ENCODE measurements at places on chromosomes 1 and 21. TPM values are rescaled to one million over a fixed set of nuclear protein-coding genes. Genes with fewer than 3 reads are reported as not detected.

- H3K27me3 ChIP-seq: no peaks in the 10 kb centered on the region
- no peak overlapping the region for H3K4me3 ChIP-seq
- H3K27ac ChIP-seq: no peak overlapping the region
Measured at GRCh38 chr1:27713139-27713725, 12.5 kb upstream of the FAM76A start.

GRCh38 chr1:18819986-18820790 is 39.3 kb downstream of the TAS1R2 start:
- peaks cover 3% of the 10 kb centered on the region for H3K4me1 ChIP-seq
- peaks cover 19% of the 10 kb centered on the region for H3K27me3 ChIP-seq
- DNase-seq: no peak
- H3K36me3 ChIP-seq: no peaks in the 10 kb centered on the region
- H3K4me3 ChIP-seq: no peak overlapping the region
- H3K27ac ChIP-seq: no peak overlapping the region

GRCh38 chr21:45255381-45256020 is 32.2 kb downstream of the POFUT2 start:
- no peak overlapping the region for H3K4me3 ChIP-seq
- peak; percentile 45 for DNase-seq
- H3K27ac ChIP-seq: no peak overlapping the region
- H3K36me3 ChIP-seq: no peaks in the 10 kb centered on the region
- peaks cover 5% of the 10 kb centered on the region for H3K4me1 ChIP-seq

GRCh38 chr1:208058267-208058666 is 147.3 kb upstream of the CD34 start:
- no peak overlapping the region for H3K4me3 ChIP-seq
- DNase-seq: no peak
- H3K27me3 ChIP-seq: no peaks in the 10 kb centered on the region
- no peak overlapping the region for H3K27ac ChIP-seq
- no peaks in the 10 kb centered on the region for H3K36me3 ChIP-seq

DNA sequence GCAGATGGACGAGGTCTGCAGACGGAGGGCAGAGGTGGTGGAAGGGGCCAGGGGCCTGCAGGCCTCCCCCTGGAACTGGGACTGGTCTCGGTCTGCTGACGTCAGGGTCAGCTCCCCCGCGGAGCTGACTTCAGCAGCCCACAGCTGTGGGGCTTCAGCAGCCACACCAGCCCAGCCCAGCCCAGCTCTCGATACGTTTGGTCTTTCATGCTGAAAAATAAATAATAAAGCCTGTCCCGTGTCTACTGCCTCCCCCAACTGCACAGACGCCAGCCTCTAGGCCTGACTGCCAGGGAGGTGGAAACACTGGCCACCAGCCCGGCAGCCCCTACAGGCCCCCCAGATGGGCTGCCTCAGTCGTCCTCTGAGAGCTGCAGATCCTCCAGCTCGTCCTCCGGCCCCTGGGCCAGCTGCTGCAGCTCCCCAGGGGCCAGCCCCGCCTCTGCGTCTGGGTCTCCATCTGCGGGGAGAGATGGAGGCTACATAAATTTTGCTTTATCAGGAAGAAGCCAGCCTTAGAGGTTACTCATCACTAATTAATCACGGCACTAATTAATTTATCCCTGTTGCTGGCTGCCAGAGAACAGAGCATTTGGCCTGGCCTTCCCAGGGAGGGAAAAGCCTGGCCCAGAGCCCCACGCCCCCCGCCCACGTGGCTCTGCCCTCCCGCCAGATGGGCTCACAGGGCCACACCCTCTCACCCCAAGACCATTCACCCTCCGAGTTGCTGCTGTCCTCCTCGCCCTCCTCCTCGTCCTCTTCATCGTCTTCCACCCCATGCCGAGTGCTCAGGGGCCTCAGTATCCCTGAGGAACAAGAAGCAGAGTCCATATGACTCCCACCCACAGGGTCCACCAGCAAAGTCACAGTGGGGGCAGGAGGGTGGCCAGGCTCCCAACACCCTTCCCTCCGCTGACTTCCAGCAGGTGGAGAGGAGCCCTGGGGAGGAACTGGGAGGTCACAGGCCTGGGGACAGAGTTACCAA is 14.4 kb downstream of the NOC2L start:
- DNase-seq: no peak
- peaks cover 11% of the 10 kb centered on the region for H3K36me3 ChIP-seq
- no peak overlapping the region for H3K27ac ChIP-seq
- H3K4me3 ChIP-seq: no peak overlapping the region
- peaks cover 27% of the 10 kb centered on the region for H3K4me1 ChIP-seq

DNA sequence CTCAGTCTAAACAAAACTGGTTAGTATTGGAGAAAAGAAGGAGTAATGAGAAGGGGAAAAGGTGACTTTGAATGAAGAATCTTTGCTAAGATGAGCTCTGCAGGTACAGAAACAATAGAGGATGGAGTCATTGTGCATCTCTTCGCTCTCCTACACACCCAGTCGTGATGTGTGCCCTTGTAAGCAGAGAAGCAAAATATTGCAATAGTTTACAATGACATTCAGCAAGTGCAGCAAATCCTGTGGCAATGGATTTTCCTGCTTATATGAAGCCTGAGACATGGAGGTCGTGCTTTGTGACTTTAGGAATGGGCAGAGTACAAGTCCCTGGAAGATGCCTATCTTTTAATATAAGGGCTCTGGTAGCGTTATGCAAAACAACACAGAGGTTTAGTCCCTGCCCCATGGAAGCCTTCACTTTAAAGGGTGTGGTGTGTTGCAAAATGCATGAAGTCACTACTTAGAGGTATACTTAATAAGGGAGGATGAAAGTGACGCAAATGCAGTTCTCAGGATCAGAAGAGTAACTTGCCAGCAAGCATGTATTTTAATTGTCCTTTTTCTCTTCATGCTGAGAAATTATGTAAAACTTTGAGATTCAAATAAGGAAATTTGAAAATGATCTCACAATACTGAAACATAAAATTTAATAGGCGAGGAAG is 88.0 kb upstream of the IVNS1ABP start:
- H3K4me3 ChIP-seq: no peak overlapping the region
- H3K36me3 ChIP-seq: no peaks in the 10 kb centered on the region
- H3K4me1 ChIP-seq: peaks cover 10% of the 10 kb centered on the region
- DNase-seq: no peak
- no peaks in the 10 kb centered on the region for H3K27me3 ChIP-seq

DNA sequence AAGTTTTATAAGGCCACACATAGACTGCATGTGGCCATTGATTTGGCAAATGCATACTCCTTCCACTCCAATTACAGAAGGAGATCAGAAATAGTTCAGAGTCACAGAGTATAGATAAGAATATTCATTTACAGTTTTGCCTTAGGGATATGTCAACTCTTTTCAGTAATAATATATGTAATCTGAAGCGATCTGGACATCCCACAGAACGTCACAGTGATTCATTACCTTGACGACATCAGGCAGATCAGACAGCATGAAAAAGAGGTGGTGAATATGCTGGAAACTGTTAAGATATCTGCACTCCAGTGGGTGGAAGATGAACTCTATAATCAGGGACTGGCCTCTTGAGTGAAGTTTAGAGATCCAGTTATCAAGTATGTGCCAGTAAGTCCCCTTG is 240.4 kb downstream of the DPYD start:
- no peak overlapping the region for H3K4me3 ChIP-seq
- H3K27ac ChIP-seq: no peak overlapping the region
- no peaks in the 10 kb centered on the region for H3K4me1 ChIP-seq
- no peaks in the 10 kb centered on the region for H3K27me3 ChIP-seq
- no peaks in the 10 kb centered on the region for H3K36me3 ChIP-seq

DNA sequence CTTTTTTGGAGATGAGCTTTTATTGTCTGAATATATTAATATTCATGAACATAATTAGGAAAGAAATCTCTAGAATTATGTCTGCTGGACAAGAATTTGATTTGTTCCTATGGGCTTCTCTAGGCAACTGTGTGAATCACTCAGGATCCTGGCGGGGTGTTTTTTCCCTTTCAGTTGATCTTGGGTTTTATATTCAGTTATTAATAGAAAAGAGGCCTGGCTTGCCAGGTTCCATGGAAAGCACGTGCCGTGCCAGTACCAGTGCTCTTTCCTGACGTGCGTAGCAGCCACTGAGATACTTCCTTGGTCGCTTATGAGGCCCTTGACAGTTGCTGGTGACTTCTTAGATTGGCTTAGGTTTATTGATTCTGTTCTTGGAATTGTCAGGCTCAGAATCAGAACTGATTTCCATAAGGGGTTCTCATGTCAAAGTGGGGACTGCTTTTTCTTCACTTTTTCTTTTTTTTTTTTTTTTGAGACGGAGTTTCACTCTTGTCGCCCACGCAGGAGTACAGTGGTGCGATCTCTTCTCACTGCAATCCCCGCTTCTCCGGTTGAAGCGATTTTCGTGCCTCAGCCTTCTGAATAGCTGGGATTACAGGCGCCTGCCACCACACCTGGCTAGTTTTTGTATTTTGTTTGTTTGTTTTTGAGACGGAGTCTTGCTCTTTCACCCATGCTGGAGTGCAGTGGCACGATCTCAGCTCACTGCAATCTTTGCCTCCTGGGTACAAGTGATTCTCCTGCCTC is 48.7 kb upstream of the KIF1B start:
- no peaks in the 10 kb centered on the region for H3K4me1 ChIP-seq
- no peak overlapping the region for H3K4me3 ChIP-seq
- H3K27ac ChIP-seq: no peak overlapping the region
- DNase-seq: no peak

GRCh38 chr1:63651161-63651701 is 58.0 kb downstream of the PGM1 start:
- no peak overlapping the region for H3K27ac ChIP-seq
- no peak overlapping the region for H3K4me3 ChIP-seq
- H3K4me1 ChIP-seq: no peaks in the 10 kb centered on the region
- no peaks in the 10 kb centered on the region for H3K27me3 ChIP-seq
- DNase-seq: no peak

DNA sequence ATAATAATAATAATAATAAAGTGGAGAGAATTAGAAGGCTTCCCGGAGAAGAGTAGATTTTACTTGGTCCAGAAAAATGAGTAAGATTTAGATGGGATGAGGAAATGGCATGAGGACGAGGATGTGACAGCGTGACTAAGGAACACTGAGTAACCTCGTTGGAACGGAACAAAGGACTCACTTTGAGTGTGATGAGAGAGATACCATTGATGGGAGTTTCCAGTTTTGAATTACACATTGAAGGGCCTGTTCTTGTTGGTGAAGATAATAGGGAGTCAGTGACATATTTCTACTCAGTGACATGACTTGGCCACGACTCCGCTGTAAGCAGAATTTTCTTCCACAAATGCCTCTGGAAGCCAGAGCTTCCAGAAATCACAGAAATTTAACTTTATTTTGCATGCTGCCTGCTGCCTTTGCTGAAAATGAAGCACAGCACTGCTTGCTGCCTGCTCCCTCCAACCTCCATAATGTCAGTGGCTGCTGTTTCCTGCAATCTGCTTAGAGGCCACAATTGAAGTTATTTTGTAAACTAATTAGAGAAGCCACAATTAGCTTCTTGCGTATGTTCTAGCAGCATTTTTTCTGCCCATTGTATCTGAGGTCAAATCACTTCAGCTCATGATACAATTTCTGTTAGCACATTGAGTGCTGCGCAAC is 33.7 kb upstream of the FBXO28 start:
- no peaks in the 10 kb centered on the region for H3K27me3 ChIP-seq
- H3K4me1 ChIP-seq: no peaks in the 10 kb centered on the region
- H3K36me3 ChIP-seq: no peaks in the 10 kb centered on the region
- no peak overlapping the region for H3K4me3 ChIP-seq
- no peak overlapping the region for H3K27ac ChIP-seq
- no peak for DNase-seq

- peaks cover 51% of the 10 kb centered on the region for H3K4me1 ChIP-seq
- H3K27me3 ChIP-seq: no peaks in the 10 kb centered on the region
- H3K36me3 ChIP-seq: no peaks in the 10 kb centered on the region
- no peak for DNase-seq
Measured at GRCh38 chr1:2275796-2276536, 47.8 kb downstream of the SKI start.

GRCh38 chr1:27570356-27570755 is 33.6 kb downstream of the AHDC1 start:
- H3K36me3 ChIP-seq: no peaks in the 10 kb centered on the region
- H3K27me3 ChIP-seq: no peaks in the 10 kb centered on the region
- no peak for DNase-seq
- no peak overlapping the region for H3K4me3 ChIP-seq
- peak overlapping the region; percentile 41 for H3K27ac ChIP-seq
- peaks cover 66% of the 10 kb centered on the region for H3K4me1 ChIP-seq

DNA sequence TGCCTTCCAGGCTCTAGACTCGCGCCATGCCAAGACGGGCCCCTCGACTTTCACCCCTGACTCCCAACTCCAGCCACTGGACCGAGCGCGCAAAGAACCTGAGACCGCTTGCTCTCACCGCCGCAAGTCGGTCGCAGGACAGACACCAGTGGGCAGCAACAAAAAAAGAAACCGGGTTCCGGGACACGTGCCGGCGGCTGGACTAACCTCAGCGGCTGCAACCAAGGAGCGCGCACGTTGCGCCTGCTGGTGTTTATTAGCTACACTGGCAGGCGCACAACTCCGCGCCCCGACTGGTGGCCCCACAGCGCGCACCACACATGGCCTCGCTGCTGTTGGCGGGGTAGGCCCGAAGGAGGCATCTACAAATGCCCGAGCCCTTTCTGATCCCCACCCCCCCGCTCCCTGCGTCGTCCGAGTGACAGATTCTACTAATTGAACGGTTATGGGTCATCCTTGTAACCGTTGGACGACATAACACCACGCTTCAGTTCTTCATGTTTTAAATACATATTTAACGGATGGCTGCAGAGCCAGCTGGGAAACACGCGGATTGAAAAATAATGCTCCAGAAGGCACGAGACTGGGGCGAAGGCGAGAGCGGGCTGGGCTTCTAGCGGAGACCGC is 2.0 kb upstream of the OLIG2 start:
- peaks cover 99% of the 10 kb centered on the region for H3K27me3 ChIP-seq
- peaks cover 21% of the 10 kb centered on the region for H3K4me1 ChIP-seq
- H3K4me3 ChIP-seq: peak overlapping the region; percentile 70
- no peak overlapping the region for H3K27ac ChIP-seq
- no peak for DNase-seq

DNA sequence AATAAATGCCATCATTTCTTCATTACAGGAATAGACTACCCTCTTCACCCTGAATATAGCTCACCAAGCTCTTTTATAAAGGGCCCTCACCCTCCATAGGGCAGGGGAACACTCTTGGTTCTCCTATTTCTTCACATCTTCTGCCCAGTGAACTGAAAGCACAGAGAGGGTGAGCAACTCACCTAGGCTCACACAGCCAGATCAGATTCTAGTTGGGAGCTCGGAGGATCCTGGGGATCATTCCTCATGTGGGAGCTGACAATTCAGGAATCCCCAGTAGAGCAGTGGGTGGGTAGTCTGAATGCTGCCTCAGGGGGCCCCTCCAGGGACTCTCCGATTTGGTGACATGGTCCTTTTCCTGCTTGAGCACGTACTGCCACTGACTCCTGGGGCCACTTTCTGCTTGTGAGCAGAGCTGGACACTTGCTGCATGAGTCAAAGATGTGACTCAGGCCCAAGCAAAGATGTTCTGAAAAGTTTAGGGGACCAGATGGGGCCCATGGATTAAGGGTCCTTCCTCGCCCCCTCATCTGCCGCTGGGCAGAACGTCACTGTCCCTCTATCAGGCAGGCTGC is 63.7 kb upstream of the WNT4 start:
- DNase-seq: no peak
- H3K4me1 ChIP-seq: peaks cover 29% of the 10 kb centered on the region
- H3K27ac ChIP-seq: no peak overlapping the region
- no peaks in the 10 kb centered on the region for H3K36me3 ChIP-seq
- no peaks in the 10 kb centered on the region for H3K27me3 ChIP-seq

Gene PRR9
- not detected for polyA plus RNA-seq

Gene ZNF593OS
- not detected for polyA plus RNA-seq

Gene OR4F16
- polyA plus RNA-seq: not detected

Gene TXNIP
- 56.8 TPM for polyA plus RNA-seq

Gene PMF1
- polyA plus RNA-seq: 337 TPM

Gene NCAM2
- polyA plus RNA-seq: 0.14 TPM

Gene RSPH1
- polyA plus RNA-seq: 0.08 TPM

Gene CCDC185
- polyA plus RNA-seq: 0.06 TPM

Gene CFHR1
- polyA plus RNA-seq: not detected

Gene SH3BGR
- 2.1 TPM for polyA plus RNA-seq
